Activated T-helper 1 cell treated with anti-CD3 and anti-CD28 coated beads, Interleukin-2, amount 50 U/mL, for 16 hours (primary cell): ENCODE measurements at places on chromosomes 7 and 10.

- DNase-seq = no peak
Measured at GRCh38 chr7:37901236-37901827, 15.3 kb downstream of the SFRP4 start.

DNA sequence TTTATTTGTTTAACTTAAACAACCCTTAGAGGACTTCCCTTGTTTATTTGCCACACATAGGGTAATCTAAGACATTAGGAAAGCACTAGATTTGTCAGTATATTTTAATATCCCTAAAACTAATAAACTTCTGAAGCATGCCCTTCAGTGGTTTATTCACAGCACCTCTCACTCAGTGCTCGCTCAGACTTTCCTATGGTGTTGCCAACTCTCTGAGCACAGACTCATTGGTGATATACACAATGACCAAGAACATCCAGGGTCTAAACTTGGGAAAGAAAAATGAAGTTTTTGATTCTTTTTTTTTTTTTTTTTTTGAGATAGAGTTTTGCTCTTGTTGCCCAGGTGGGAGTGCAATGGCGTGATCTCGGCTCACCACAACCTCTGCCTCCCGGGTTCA lies 82.2 kb downstream of the RAB11FIP2 start:
- no peak for DNase-seq

- DNase-seq = no peak
Measured at GRCh38 chr10:64732372-64732957, 1211.3 kb downstream of the REEP3 start.

GRCh38 chr10:116082206-116082605 lies 190.8 kb downstream of the GFRA1 start:
- no peak for DNase-seq

DNA sequence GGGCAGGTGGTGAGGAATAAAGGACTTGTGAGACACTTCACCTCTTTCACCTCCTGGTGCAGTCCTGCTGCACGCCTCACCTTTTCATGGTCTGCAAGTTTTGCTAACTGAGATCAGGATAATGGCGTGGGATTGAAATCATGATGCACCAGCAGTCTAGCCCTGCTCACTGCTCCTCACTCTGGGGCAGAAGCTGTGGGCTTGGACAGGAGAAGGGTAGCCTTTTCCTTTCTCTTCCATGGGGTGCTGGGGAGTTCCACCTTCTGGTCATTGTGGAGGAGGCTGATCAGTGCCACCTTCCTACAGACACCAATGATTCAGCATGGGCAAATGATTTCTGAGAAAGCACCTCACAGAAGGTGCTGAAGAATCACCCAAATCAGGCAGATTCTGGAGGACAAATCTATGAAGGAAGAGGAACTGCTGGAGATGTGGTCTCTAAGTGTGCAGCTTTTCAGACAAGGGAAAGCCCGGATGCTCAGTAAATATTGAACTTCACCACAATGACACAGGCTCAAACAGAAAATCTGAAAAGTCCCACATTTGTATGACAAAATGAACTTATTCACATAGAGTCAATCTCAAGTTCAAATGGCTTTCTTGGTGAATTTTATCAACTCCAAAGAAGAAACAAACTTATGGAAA lies 19.7 kb downstream of the MBL2 start:
- DNase-seq = no peak

DNA sequence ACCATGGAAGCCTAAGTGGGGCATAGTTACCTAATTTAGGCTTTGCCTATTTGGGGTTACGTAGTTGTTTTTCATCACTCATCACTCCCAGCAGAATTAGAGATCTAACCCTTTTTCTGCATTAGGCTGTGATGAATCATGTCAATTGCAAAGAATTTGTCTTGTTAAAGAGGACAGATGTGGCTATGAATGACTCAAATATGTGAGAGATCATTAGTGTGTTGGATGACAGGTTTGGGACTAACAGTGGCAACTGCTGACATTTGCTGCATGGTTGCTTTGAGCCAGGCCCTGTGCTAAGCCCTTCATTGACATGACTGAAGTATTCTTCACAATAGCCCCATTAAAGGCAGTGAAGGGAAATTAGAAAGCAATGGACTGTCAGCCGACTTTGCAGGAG lies 83.4 kb upstream of the BMPER start:
- DNase-seq = no peak

- no peak for DNase-seq
Measured at GRCh38 chr10:12729885-12730284, 271.6 kb downstream of the CCDC3 start.

DNA sequence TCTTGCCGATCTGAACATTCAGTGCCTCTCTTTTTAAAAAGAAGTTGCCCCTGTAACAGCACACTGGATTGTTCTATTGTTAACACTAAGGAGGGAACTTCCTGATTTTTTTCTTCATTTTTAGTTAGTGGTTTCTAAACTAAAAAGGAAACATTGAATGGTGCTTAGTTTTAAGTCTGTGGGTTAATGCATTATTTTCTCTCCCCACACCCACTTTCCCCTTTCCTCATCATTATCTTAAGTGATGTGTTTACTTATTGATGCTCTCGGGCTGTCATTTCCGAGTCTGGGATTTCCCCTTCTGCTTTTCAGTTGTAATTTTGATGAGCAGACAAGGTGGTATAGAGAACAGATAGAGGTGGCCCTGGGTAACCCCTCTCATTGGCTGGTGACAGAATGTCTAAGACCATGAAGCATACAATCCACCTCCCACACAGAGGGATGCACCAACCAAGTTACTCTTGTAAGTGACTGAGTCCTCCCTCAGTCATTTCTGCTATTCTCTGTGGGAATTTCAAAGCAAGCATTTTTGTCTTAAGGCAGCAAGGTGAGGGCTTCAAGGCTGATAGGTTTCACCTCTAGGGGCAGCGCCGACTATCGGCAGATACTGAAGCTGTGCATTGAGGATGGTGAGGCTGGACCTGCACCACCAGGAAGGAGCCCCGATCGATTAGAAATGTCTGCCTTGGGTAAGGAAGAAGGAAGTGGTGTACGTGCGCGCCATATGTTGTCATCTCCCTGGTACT lies 49.5 kb downstream of the CHN2 start:
- DNase-seq = no peak

DNA sequence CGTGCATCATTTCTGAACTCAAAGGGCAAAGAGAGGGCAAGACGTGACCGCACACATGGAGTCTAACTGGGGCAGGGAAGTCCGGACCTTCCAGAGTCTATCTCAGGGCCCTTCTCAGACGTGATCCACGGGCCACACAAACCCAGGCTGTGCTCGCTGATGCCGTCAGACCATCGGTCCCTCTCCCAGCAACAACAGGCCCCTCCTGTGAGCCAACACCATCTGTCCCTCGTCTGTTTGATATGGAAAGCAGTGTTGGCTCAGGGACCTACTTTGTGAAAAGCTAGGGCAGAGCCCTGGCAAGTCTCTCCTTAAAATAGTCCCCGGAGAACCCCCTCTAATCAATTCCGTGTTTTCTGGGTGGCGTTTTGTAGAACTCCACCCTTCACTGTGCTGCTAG lies 208.8 kb downstream of the TCERG1L start:
- no peak for DNase-seq

DNA sequence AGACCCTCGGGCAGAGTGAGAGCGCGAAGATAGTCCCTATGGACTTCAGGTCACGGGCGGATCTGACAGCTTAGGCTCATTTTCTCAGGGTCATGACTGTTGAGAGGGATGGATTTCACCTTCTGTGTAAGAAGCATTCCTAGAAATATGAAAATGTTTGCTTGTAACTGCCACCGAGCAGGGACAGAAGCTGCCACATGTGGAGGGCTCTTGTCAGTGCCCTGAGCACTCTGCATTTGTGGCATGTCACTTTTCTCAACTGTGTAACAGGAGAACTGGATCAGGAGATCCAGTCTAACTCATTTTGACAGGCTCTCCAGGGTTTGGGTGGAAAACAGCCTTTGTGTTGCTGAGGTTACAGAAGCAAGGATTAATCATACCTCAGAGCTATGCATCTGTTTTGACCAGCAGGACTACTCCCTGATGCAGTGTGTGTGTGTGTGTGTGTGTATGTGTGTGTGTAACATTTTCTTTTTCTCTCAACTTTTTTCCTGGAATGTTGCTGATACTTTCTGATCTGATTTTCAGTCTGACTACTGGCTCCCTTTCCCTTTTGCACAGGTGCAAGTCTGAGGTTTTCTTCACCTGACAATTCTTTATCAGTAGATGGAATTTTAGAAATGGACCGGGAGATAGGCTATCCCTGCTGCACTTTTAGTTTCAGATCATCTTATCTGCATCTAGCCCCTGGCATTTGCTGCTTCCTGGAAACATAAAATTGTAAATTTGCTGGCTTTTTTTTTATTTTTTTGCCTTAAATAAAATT lies 183.3 kb downstream of the STK31 start:
- no peak for DNase-seq

DNA sequence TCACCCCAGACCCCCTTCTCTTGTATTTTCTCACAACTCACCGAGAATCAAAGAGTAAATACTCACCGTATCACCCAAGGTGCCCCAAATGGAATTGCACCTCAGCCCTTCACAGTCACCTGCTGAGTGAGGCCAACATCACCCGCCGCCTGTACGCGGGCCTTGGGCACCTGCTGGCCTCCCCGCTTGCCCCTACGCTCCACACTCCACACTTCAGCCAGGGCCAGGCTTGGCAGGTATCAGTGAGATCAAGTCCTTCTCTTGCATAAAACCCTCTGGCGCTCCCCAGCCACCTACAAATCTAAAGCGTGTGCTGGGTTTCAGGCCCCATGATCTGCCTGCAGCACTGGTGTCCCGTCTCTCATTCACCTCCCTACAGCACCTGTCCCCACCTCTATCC lies 300.6 kb downstream of the GFRA1 start:
- DNase-seq = no peak

GRCh38 chr7:67462781-67463191 lies 466.2 kb downstream of the TYW1 start:
- DNase-seq = no peak

DNA sequence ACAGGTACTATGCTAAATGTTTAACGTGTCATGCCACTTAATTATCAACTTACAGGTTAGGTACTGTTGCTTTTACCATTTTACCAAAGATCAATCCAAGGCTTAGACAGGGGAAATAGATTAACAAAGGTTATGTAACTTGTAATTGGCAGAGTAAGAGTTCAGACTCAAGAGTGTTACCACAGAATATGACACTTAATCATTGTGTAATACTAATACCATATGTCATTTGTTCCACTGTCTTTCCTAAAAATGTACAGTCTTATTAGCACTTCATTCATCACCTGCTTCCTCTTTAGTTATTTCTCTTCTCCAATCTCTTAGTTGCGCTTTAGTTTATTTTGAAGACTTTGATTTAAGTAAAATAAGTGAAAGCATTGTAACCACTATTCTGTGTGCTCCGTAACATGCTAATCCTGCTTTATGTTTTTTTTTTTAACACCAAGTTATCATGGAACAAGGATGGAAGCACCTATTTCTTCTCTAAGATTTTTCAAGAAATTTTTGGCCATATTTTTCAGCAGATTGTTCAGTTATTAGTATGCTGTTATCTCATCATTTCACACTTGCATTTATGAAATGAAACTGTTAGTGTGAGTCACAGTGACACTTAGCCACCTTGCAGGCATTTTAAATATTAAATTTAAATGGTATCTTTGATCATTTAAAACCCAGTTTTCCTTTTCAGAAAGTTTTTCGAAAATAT lies 197.3 kb downstream of the PHF14 start:
- DNase-seq = no peak

GRCh38 chr7:151565541-151565940 lies 45.8 kb upstream of the RHEB start:
- DNase-seq = no peak

DNA sequence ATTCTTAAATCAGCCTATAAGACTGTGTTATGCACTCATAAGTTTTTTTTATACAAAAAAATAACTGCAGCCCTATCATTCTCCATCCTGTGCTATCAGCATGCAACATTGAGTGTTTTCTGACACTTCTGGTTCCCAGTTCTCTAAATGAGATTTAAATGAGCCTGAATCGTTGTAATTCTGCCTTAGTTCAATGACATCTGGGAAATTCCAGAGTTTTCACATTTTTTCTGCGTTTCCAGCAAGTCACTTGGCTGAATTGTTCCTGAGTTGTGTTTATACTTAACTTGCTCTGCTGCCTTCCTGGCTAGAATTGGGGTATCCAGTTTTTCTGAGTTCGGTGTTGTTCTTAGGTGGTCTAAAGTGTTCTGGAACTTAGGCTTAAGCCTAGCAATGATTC lies 636.1 kb upstream of the FZD8 start:
- DNase-seq = no peak

DNA sequence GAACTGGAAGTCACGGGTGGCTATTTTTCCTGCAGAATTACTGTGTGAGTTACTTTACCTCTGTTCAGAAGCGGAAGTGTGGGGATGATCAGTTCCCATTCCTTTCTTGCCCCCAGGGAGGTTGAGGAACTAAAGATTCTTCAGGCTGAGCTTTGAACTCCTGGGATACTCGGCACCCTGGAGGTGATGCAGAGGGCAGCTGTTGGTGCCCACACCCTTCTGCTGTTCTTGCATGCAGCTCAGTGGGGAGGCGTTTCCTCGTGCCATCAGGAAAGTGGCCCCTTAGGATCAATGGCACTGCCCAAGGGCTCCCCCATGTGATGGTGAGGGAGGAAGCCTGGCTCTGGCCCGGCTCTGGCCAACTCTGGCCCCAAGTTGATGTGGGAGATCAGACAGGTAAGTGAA lies 44.7 kb upstream of the MXI1 start:
- no peak for DNase-seq

DNA sequence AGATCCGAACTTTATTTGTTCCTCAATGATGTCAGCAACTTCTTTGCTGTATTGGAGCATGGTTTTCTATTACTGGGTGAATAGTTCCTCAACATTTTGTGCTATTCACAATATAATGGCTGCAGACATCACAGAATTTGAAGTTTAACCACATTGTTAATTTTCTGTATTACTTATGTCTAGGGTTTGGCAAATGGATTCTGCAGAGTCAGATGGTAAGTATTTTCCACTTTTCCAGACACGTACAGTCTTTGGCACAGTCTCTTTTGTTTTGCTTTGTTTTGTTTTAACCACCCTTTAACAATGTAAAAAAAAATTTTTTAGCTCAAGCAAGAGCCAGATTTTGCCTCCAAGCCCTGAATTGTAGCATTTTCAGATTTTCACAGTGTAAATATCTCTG lies 36.8 kb upstream of the FOXK1 start:
- no peak for DNase-seq

DNA sequence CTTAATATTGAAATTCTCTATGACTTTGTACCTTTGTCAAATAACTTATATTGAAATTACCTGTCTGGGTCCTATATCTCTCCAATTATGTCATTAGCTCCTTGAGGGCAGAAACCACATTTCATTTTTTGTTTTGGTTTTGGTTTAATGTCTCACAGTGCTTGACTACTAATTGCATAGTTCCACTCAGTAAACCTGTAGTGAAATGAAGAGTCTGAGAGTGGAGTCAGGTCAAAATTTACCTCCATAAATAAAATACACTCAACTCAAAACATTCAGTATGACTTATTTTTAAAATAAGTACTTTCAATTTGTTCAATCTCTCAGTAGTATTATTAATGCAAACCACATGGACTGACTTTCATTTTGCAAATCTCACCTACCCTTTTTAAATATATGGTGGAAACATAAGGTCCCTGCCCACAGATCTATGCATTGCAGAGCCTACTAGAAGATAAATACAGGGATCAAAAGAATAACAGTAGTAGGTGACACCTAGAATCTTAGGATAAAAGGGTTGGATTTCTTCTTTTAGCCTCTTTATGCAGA lies 32.5 kb downstream of the PDE1C start:
- DNase-seq = no peak
